ENCODE measurements at places on chromosomes 2 and 18.

DNA sequence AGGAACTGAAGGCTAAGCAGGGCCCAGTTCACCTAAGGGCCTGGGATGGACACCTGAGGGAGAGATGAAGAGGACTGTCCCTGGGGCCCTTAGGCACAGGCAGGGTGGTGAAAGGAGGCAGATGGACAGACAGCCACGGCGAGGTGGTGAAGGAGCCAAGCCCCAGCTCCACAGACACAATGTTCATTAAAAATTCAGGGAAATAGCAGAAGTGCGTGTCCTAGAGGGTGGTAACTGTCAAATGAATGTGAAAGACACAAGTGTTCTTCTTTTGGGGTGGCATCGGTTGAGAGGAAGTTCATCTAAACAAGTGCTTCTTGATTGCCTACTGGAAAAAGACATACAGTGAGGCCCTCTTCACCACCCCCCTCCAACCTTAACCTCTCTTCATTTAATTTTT is 76.2 kb upstream of the SIX2 start:
- DNase-seq = no peak

GRCh38 chr2:146939991-146940685 is 904.7 kb upstream of the ACVR2A start:
- no peak for DNase-seq

DNA sequence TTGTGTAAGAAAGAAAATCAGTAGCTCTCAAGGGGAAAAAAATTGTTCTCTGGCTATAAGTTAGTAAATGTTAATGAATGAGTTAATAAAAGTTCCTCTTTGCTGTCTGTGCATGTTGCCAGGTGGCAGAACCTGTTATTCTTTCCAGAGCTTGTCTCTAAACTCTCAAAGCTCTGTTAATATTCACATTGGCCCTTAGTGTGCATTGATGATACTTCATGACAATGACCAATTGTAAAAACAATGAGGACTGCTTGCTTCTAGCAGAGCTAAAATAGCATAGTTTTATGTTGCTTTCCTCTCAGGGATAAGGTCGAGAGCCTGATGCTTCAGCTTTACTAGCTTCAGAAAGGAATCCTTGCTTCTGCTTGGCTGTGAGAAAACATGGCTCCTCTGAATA is 91.5 kb downstream of the RAD51AP2 start:
- DNase-seq = no peak

- DNase-seq = no peak
Measured at GRCh38 chr2:35199298-35199697, 1156.3 kb upstream of the CRIM1 start.

DNA sequence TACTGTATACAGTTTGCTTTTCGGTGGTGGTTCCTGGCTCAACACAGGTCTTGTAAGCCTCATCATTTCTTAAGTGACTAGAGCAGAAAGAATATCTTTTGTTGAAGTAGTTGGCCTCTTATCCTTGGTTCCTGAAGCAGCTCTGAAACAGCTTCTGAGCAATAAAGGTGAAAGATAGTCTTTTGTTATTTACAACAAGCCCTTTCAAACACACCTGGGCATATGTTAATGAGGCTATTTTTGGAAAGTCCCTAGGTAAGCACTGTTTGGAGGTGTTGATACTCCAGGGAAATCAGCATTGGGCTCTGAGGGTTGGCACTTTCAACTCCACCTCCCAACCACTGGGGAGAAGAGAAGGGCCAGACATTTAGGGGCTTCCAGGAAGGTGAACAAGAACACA is 211.0 kb downstream of the MCFD2 start:
- no peak for DNase-seq

- DNase-seq = no peak
Measured at GRCh38 chr2:101362316-101362715, 25.0 kb downstream of the CREG2 start.

DNA sequence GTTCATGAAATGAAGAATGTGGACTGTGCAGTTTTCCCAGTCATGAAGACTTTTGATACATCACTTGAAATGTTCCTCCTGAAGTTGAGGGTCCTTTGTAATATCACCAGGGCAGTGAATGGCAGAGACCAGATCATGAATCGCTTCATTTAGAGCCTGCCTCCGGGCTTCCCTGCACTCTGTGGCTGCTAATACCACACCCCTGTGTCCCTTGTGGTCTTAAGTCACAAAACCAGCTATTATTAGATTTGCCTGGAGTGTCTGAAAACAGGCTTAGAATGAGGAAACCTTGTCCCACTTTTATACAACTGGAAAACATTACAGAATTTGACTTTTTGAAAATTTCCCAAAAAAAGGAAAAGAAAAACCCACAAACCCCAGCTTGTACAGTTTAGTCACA is 147.9 kb downstream of the MGAT5 start:
- DNase-seq = no peak

DNA sequence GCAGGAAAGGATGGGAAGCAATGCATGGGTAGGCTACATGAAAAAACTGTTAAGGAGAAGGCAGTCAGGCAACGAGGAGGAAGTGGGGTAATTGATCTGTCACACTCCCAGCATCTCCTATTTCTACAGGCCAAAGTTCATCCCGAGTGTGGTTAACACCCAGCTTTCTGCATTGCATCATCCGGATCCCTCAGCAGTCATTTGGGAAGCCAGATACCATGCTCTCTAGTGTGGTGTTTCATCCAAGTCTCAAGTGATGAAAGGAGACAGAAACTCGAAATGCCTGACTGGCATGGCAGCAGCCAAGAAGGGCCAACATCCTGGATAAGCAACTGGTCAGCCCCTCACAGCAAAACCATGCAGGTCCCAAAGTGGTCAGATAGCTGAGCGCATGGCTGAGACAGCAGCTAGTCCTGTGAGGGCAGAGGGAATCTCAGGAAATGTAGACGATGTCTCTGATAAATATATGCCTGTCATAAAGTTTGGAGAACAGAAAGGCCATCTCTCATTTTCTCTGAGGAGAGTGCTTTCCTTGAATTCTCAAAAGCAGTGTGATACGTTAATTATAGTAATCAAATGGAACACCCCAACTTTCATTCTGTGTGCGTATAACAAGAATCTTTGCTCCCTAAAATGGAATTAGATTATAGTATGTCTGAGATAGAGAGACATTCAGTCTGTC is 24.8 kb upstream of the HNRNPA3 start:
- no peak for DNase-seq

GRCh38 chr2:164510895-164511294 is 110.4 kb downstream of the GRB14 start:
- DNase-seq = no peak

DNA sequence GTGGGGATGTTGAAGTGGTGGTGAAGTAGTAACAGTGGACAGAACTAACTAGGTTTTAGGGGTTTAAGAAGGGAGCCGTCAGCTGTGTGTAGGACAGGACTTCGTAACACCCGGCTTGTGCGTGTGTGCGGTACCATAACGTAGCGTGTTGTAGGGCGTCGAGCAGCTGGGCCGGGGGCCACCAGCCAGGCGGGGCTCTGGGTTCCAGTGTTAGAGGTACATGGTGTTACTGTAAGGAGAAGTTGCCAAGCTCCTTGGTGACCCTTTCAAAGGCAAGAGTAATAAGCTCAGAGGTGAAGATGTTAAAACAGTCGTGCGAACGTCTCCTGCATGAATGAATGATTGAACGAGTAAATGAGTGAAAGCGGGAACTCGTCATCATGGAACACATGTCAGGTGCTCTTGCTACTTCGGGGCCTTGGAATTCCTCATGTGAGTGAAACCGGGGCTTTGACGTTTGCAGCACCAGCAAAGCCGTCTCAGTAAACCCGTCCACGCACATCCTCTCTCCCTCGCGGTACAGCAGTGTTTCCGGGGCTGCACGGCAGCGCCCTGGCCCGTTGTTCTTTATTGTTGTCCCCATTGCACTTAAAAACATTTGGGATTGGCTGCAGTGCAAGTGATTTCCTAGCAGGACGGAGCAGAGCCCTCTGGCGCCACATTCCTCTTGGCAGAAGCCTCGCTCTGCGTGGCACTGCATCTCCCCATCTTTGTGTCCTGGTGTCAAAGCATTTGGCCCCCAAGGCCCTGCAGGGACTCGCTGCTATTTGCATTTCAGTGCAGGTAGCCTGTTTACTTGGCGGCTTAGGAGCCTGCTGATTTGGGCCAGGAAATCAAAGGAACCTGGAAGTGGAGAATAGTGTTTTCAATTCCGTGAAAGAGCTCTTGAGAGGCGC is 115.0 kb downstream of the GBX2 start:
- DNase-seq = no peak

DNA sequence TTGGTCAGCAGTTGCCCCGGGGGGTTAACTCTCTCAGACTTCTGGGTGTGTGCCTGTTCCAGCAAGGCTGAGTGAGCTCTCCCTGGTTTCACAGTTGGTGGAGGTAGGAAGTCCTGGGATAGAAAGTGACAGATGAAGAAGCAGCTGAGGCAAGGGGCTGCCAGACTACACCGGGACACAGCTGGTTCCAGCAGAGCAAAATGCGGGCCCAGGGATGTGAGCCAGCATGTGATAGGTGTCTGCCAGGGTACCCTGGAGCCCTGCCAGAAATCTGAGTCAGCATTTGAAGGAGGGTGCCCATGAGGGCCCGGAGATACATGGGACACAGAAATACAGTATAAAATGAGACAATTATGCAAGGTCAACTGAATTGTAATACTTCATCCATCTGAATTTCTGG is 79.3 kb upstream of the LGALSL start:
- no peak for DNase-seq

DNA sequence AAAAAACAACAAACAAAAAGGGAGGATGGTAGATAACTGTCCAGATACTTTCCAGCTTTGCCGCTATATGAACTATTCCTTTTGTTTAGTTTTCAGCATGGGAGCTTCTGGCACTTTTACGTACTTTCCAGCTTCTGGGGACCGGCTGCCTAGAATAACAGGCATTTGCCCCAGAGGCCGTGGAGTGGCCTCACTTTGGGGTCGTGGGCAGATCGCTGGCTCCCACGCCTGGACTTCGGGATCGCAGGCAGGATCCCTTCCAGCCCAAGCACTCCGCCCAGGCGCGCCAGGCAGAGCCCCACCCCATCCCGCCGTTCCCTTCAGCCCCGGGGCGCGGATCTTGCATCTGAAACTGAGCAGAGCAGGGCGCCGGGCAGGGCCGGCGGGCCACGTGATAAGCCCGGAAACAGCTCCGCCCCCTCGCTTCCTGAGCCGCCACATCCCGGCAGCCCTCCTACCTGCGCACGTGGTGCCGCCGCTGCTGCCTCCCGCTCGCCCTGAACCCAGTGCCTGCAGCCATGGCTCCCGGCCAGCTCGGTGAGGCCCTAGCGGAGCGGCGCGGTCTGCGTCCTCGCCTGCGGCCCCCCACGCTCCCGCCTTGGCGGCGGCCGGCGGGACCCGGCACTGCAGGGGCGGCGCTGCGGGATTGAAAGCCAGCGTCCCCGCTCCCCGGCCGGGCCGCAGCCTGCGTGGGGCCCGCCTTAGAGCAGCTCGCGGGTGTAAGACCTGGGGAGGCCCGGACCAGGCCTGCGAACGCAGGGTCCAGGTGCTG is at the start of gene ATIC:
ATIC (plus strand) TSS at position 435 of the 772 bp plus-strand sequence; CDS start at position 519, 84 bp downstream.
- peak; percentile 87 for DNase-seq

- DNase-seq = no peak
Measured at GRCh38 chr2:186894478-186894877, 45.5 kb upstream of the ZSWIM2 start.

- DNase-seq = peak; percentile 69
Measured at GRCh38 chr2:74525717-74526648, at the start of gene DQX1. Gene DQX1, minus strand, starts transcription at chr2:74526231. Its CDS starts 502 bp downstream, at chr2:74525729.

GRCh38 chr2:139079311-139079710 is 299.1 kb upstream of the NXPH2 start:
- no peak for DNase-seq

- DNase-seq = no peak
Measured at GRCh38 chr2:232013701-232014353, 52.3 kb downstream of the DIS3L2 start.

DNA sequence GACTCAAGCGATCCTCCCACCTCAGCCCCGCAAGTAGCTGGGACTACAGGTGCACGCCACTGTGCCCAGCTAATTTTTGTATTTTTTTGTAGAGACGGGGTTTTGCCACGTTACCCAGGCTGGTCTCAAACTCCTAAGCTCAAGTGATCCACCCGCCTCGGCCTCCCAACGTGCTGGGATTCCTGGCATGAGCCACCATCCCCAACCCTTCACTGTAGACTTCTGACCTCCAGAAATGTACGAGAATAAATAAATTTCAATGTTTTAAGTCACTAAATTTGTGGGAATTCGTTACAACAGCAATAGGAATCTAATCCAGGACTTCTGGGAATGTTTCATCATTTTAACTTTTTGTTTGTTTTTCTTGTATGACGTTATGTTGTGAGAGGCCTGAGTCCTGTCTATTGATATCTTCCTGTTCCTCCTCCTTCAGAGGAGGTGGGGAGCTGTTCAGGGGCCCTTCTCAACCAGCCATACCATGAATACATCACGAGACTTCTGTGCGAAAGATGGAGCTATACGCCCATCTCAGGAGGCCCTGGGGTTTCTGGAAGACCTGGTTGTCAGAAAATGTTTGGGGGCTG is 40.0 kb downstream of the TEX44 start:
- DNase-seq = no peak

- peak; percentile 78 for DNase-seq
Measured at GRCh38 chr2:10400568-10400977, 47.6 kb downstream of the ODC1 start.

DNA sequence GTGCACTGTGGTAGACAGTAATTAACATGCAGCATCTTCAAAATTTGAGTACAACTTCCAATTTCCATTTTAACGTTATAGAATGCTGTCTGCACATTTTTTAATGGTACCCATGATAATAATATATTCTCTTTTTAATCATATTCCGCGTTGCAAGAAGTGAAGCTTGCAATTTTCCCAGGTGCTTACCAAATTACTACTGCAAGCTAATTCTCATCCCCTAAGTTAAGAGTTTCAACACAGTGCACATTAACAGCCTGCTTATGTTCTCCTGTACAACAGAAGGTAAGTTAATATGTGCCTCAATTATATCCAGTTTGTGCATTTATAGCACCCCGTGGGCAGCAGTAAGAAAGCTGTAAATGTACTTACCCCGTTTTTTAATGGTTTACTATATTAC is 132.9 kb downstream of the CBLN2 start:
- DNase-seq = no peak

- no peak for DNase-seq
Measured at GRCh38 chr18:36469461-36469860, 171.9 kb downstream of the FHOD3 start.
